ENCODE measurements at places on chromosomes 6 and 20.

DNA sequence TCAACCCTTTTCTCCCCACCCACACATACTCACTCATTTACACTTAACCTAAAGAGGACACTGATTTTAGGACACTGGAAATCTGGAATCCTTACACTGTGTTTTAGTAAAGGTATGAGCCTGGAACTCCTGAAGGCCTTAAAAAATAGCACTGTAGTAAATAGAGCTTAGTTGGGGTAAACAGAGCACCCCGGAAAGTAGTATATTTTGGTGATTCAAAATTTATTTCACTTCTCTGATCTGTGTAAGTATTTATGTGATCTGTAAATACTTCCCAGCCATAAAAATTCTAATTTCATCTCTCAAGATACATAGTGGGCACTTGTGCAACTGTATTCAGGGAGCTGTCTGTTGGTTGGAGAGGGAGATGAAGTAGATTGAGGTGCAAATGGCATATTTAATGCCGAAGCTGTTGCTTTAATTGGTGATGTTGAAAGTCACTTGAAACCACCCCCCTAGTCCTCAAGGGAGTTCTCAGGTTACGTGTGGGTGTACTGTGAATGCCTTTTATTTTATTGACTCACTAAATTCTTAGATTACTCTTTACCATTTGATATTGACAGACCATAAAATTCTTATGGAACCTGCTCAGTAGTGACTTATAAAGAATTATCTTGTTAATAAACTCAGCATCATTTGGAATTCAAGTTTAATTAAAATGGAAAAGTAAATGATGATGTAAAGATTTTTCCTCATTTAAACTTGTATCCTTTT is 154.9 kb downstream of the SOX4 start:
- no peak for DNase-seq

DNA sequence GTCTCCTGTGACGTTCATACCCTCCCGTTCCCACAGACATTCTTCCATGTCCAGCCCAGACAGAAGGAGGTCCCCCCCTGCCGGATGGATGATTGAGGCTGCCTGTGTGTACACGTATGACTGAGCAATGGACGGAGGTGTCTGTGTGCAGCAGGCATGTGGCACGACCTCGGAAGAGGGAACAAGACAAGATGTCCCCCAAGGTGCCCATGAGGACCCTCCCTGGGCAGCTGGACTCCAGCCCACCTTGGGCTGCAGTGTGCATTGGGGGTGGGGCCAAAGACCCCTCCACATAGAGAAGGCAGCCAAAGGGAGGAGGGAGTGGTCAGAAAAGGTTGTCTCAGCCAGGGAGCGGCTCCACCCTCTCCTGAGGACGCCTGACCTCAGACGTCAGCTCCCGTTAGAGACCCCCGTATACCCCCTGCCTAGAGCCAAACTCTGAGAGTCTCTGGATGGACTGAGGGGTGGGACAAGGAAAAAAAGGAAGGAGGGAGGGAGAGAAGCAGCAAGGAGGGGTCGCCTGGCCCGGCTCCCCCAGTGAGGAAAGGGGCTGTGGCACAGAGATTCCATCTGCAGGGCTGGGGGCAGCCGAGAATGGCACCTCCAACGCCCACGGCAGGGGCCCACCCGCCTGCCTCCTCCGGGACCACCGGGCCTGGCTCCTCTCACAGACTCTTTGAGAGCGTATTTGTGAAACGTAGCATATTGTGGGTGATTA is 92.9 kb upstream of the BHLHE23 start:
- no peak for DNase-seq

DNA sequence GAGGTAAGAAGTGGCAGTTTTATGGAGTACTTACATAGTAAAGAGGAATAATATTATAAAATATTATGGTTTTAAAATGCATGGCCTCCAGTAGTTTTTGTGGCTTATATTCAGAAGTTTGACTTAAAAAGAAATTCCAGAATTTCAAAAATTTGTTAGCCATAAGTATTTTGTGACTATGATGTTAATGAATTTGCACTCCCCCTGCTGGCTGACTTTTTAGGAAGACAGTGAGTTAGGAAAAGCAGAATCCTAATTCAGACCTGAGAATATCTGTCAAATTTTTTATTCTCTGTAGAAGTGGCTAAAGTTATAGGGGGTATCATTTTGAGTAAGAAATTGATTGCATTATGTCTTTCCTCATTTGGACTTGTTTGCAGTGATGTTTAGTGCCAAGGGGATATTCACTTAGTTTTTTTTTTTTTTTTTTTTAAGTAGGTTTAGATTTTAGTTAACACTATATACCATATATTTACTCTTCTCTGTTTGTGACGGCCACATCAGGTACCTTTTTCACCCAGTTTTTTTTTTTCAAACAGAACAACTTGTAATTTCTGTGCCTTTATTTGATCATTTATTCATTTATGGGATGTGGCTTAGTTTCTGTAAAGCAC is 40.8 kb downstream of the ZFAND3 start:
- no peak for DNase-seq

- no peak for DNase-seq
These were observed 135.2 kb upstream of the MLIP start for GRCh38 chr6:53975941-53976615.

DNA sequence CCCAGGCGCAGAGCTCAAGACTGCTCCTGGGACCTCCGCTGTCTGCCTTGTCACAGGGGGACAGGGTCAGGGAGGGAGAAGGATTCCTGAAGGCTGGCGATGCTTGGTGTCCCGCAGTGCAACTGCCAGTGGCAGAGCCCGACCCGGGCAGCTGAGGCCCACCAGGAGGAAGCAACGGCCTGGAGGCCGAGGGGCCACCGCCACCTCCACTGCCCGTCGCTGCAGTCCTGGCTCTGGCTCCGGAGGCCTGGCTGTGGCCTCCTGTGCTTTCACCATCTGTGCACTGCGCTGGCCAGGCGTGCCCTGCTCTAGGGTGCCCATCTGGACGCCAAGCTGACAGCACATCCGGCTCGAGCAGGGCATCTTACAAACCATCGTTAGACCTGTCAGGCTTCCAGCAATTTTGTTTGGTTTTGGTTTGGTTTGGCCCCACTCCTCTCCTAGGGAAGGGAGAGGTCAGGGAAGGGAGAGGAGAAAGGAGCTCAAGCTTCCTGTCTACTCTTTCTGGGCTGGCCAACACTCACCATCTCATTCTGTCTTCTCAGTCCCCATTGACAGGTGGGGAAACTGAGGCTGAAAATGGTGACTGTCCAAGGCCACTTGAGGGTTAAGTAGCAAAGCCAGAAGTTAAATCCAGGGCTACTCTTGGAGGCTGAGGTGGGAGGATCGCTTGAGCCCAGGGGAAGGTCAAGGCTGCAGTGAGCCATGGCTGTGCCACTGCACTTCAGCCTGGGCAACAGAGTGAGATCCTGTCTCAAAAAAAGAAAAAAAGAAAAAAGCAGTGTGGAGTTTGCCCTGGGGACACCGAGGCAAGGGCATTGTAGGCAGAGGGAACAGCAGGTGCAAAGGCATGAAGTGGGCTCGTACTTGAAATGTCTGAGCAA is 37.7 kb upstream of the NOL4L start:
- DNase-seq, result no peak

GRCh38 chr6:3822747-3823445 is 26.3 kb upstream of the FAM50B start:
- DNase-seq, result no peak

DNA sequence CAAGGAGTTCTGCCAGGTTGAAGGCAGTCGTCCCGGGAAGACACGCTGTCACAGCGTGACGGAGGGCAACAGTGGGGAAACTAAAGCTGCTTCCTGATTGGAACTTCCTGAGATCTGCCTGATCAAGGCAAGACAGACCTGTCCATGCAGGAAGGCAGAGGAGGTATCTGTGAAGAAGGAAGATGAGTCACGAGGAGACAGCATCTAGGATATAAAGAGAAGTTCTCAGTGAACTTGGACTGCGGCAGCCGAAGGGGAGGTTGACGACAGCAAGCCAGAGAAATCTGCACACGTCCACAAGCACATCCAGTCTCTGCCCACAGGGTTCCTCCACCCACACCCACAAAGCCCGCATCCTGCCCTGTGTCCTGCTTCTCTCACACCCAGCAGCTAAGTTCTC is 38.6 kb downstream of the PREP start:
- no peak for DNase-seq

Data from CD8-positive, alpha-beta T cell (primary cell).